AG10803 (cell line): ENCODE measurements at places on chromosomes 5 and 9.

DNA sequence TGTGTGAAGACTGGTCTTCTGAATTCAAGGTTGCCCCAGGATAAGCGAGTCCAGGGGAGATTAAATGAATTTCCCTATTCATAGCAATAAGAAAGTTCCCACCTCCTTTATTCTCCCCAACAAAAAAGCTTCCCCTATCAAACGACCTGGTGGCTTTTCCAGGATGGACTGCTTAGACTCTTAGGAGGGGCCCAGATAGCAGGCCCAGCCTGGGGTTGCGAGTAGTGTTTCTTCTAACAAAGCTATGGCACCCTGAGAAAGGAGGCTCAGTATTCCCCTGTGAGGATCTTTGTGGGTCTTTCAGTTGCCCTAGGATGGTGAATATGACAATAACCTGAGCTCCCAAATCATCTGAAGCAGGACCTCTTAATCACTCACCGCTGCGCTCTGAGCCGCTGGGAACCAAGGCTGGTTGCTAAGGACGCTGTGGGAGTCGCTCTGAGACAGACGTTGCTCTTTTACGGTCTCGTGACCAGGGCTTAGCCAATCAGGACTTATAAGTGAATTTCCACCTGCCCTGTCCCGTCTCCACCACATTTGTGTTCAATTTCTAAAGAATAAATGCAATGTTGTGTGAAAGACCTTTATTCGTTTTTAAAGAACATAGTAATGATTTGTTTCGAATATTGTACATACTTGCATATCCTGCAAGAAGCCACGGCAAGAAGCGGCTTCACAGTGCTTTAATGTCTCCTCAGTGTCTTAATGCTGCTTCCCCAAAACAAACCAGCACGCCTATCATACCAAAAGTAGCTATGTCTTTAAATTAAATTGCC, at the start of gene TMEM232:
TSS of gene TMEM232 (minus strand) at position 423 of the 776 bp plus-strand sequence. CDS start 59,319 bp downstream, outside the sequence.
- peak; percentile 50 for DNase-seq

DNA sequence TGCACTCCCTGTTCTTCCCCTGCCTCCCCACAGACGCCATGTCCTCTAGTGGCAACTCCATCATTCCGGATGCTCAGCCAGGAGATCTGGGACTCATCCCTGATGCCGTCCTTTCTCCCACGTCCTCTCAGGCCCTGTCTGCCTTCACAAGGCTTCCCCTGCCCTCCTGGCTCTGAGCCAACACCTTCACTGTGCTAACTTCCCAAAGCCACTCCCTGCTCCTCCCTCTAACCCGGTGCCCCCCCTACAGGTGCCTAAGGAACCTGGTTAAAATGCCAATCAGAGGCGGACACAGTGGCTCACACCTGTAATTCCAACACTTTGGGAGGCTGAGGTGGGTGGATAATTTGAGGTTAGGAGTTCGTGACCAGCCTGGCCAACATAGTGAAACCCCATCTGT, 67.6 kb downstream of the LMX1B start:
- no peak for DNase-seq

DNA sequence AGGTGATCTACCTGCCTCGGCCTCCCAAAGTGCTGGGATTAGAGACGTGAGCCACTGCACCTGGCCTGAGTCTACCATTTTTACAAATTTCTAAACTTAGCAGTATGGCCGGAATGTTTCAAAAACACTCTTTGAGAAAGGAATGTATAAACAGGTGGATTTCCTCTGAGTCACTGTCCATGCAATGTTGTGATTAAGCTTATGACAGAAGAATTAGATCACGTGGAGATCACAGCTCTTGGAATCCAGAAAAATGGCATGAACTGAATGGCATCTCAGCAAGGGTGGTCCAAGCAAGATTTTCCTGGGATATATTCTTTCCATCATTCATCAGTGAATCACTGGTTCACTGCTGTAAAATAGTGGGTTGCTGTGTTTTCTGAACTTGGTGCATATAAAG, 865.0 kb downstream of the PTPRD start:
- no peak for DNase-seq

DNA sequence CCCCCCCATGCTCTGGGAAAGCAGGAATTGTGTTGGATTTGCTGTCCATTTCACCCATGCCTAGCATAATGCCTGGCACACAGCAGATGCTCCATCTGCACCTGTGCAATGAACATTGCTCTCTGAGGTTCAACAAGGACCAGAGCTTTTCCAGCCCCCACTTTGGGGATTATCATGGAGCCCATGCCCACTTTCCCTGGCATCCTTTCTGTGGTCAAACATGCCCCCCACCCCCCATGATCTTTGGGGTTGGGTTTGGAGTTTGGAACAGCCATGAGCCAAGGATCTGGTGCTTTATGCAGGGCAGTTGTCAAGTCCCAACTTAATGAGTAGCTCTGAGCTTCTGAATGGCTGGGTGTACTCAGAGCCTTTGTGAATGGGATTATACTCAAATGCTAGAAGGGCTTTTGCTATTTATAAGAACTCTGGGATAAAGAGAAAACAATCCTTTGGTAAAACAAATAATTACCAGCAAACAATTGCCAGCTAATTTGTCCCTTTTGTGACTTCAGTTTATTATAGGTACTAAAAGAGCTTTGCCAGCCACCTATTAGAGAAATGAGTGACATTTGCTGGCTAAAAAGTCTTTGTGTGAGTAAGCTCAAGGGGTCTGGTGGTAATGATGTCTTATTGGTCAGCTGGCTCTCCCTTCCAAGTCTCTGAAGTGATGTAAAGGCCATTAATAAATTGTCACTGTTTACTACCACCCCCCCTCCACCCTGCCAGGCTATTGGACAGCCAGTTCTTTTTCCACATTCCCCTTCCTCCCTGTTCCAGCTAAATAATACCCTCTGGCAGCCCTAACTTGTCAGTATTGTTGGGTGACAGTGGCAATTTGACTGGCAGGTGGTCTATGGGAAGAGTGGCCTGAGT, 182.3 kb downstream of the MACROH2A1 start:
- no peak for DNase-seq

GRCh38 chr9:8826281-8826680, 1026.7 kb upstream of the DMAC1 start:
- DNase-seq = no peak

DNA sequence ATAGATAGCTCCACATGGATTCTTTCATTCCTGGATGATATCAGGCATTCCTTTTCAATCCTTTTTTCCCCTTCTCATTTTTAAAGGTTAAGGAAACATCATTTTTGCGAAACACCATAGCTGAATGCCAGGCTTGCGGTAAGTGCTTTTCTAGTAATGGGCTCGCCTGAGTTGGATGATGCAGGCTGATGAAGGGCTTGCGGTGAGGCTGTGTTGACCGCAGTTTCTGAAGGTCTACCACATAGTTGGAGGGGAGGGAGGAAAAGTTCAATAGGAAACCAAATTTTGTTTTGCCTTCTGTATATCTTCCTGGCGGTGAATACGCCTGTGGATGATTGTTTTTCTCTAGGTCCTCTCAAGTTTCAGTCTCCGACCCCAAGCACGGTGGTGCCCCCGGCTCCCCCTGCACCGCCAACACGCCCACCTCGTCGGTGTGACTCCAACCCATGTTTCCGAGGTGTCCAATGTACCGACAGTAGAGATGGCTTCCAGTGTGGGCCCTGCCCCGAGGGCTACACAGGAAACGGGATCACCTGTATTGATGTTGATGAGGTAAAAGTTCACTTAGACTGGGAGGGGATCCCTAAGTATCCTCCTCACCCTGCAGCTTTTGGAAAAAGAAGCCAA, 24.3 kb downstream of the THBS4 start:
- DNase-seq = no peak

DNA sequence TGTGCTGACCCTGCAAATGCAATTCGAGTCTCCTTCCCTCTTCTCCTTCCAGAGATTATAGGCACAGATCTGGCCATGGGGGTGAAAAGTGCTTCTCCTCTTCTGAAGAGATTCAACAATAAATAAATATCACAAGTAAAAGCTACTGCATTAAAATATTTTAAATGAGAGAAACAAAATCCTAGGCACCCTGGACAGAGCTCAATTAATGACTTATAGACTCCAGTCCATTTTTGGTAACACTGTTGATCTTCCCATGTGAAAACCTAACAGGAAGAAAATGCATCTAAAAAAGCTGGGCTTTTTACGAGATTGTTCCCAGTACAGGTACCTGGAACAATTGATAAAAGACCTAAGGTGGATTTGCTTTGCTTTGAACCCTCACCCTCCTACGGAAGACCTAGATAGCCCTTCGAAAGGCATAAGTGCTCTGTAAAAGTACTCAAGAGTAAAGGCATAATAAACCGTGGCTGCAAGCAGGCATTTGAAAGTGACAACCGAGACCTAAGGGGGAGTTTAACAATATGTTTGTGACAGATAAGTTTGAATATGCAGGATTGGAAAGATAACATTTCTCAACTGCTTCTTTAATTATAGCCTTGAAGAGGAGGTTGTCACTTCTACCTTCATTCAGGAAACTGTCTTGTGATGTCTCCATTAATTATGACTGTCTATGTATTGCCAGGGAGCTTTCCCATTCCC, 29.4 kb upstream of the MED10 start:
- no peak for DNase-seq

DNA sequence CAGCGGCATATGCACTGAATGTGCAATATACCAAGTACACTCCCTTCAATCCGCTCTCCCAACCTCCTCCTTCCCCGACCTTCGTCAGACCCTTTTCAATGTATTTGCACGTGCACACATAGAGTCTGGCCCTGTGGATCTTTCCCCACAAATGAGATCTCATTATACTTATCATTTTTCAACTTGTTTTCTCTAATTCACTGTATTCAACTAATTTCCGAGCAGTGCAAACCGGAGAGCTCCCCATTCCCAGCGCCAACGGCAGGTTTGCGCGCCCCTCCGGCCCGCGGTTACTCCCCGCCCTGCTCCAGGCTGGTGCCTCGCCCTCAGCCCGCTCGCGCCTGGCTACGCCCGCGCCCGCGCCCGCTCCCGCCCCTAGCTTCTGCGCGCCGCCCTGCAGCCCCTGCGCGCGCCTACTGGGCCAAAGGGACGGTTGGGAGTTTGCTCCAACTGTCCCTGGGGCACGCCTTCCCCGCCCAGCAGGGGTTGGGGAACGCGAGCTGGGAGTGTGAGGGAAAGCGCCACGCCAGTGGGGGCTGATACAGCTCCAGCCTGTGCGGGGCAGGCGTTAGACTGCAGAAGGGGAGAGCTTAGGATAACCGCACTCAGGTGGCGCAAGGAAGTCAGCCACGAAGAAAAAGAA, 3.3 kb upstream of the CDC20B start:
- DNase-seq = no peak
